ENCODE measurements at places on chromosomes 3 and 15.

- DNase-seq = no peak
These were observed 20.7 kb upstream of the DOCK3 start for GRCh38 chr3:50653937-50654595.

DNA sequence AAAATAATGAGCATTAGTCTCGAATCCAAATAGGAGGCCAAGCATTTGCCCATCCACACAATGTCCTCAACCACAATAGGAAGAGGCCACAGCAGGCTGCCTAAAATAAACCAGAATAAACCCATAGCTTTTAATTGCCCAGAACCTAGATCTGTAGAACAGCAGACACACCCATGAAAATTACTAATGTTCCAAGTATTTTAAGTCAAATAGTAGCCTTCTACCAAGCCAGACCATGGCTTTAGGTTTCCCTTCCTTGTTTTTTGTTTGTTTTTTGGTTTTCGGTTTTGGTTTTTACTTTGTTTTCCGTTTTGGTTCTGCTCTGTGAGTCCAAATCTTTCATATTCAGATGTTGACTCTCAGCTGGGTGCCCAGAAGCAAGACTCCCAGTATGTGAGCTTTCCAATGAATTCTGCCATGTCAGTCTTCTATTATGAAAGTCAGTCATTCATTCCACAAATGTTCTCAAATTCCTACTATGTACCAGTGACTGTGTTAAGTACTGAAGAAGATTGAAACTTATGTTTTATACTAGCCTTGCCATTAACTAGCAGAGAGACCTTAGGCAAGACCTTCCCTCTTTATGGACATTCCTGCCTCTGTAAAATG, 57.8 kb upstream of the BOC start:
- DNase-seq = no peak

GRCh38 chr15:80887148-80887547, 102.5 kb downstream of the MESD start:
- DNase-seq = no peak

GRCh38 chr15:89109238-89109637, 21.0 kb downstream of the ABHD2 start:
- DNase-seq = no peak

DNA sequence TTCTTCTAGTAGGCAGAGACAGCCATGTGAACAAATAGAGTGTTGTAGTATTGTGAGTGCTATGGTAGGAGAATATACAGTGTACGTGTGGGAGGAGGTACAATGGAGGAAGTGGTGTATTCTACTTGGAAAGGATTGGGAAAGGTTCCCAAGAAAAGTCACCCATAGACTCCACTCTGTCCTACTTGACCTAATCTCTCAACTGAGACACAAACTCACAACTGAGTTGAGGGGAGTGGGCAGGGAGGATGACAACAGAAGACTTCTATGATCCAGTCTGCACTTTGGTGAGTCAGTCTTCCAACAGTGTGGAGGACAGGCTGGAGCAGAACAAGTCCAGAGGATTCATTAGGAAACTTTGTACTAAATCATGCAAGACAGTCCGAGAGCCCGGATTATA, 28.8 kb upstream of the AQP9 start:
- DNase-seq = no peak

DNA sequence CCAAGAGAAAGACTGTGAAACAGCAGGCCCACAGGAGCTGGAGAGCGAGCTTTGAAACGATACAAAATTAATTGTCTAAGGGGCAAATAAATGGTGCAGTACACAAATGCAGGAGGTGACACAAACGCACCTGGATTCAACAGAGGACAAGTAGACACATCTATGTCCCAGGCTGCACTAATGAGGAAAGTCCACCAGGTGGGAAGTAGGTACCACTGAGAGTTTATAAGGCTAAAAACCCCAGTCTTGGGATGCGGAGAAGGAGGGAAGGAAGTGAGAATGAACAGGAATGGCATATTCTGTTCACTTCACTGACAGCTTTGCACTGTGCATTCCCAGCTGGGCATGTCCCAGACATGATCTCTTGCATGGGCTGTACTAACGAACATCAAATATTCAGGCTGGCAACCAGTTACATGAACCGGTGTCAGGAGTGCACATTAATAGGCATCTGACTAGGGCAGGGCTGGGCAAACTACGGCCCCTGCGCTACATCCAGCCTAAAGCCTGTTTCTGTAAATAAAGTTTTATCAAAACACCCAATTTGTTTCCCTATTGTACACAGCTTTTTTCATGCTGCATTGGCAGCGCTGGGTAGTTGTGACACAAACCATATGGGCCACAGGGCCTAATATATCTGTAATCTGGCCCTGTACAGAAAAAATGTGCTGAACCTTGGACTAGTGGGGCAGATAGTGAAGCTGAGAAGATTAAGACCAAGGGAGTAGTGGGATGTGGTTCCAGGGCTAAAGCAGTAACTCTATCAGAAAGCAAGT, 107.0 kb downstream of the IGF2BP2 start:
- no peak for DNase-seq

- DNase-seq = no peak
These were observed 24.0 kb downstream of the GPR176 start for GRCh38 chr15:39896101-39896500.

DNA sequence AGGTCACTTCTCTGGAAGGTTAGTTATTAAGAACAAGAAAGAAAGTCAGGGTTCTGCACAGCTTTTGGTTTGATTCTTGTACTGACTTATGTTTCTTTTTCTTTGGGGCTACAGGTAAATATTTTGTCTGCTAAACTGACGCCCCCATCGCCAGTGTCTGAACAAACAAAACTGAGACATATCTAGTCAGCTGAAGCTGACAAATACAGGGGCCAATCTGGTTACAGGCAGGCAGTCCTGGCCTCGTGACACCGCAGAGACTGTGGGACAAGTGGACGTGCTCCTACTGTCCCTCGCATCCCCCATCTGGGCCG, 4.6 kb upstream of the RPL14 start:
- no peak for DNase-seq

- DNase-seq = no peak
These were observed 327.3 kb upstream of the GBE1 start for GRCh38 chr3:82088749-82089148.

DNA sequence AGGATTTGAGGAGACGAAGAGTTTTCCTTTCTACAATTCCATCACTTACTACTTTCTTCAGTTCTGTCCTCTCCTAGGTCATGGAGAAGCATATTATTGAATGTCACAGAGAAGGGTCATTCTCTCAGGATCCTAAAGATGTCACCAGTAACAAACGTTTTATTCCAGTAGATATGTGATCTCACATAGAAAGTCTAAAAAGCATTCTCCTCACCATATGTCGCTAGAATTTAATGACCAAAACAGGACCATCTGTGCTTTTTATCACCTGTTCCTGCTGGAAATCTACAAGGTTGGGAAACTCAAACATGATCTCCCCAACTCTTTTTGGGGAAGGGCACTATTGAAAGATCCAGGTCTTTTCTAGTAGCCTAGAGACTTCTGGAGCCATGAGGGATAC, 24.0 kb upstream of the FRMD5 start:
- no peak for DNase-seq

- no peak for DNase-seq
These were observed 715 bp upstream of the SCAPER start for GRCh38 chr15:76905855-76906254.

- DNase-seq = no peak
These were observed 263.3 kb upstream of the NR2E3 start for GRCh38 chr15:71547011-71547410.

- no peak for DNase-seq
These were observed 213.1 kb downstream of the FGF12 start for GRCh38 chr3:192514081-192514753.

- DNase-seq = no peak
These were observed 69.2 kb downstream of the ABHD5 start for GRCh38 chr3:43759938-43760337.

DNA sequence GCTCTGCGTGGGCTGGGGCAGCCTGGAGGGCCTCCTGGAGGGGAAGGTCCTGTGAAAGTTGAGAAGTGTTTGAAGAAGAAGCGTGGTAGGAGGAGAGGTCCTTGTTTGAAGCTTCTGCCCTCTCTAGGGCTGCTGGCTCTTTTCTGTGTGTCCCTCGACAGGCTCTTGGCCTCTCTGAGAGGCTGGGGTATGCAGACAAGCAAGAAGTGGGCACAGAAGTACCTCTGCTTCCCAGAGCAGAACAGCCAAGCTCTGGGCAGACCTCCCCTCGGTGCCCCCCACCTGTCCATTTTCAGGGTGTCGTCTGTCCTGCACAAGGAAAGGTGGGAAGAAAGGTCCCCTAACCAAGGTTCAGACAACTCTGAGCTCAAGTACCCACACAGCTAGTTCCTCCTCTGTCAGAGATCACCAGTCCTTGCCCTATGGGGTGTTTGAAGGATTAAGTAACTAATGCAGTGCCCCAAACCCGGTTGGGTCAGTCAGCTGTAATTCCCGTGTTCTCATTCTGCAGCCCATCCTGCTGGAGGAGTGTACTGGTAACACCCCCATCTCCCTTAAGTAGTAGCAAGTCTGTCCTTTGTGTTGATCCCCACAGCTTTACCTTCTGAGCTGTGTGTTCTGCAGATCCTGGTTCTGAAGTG, 6.3 kb downstream of the CSK start:
- DNase-seq = no peak

GRCh38 chr3:122533931-122534334, 19.2 kb upstream of the KPNA1 start:
- DNase-seq = no peak

- no peak for DNase-seq
These were observed 2.8 kb upstream of the PAK2 start for GRCh38 chr3:196736670-196737374.

GRCh38 chr3:111936191-111936841, 42.5 kb upstream of the ABHD10 start:
- no peak for DNase-seq

DNA sequence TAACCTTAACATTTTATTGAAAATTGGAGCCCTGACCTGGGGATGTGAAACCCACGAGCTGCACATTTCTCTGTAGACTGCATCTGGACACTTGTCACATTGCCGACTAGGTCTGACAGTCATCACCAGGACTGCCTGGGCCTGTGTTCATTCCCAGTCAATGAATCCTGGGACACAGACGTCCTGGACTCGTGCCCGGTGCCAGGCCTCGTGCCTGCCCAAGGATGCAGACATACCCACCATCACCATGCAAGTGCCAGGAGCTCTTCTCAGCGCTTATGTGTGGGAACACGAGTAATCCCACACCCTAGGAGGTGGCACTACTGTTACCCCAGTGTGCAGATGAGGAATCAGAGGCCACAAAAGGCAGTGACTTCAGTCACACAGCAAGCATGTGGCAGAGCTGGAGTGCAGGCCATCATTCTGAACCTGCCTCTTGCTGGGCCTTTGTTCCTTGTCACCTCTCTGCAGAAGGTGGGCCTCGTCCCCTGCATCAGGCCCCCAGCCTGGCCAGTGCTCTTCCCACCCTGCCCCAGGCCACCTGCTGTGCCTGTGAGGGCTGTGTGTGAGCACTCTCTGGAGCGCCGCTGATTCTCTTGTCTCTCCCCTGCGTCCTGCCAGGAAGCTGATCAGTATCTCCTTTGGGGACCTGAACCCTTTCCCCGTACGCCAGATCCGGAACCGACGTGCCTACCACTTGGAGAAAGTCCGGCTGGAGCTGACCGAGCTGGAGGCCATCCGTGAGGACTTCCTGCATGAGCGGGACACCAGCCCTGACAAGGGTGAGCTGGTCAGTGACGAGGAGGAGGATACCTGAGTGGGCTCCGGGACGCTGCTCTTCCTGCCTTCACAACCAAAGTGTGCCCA, 58.5 kb downstream of the ADAMTS7 start:
- no peak for DNase-seq

GRCh38 chr3:67635257-67635656, 19.2 kb downstream of the SUCLG2 start:
- no peak for DNase-seq

DNA sequence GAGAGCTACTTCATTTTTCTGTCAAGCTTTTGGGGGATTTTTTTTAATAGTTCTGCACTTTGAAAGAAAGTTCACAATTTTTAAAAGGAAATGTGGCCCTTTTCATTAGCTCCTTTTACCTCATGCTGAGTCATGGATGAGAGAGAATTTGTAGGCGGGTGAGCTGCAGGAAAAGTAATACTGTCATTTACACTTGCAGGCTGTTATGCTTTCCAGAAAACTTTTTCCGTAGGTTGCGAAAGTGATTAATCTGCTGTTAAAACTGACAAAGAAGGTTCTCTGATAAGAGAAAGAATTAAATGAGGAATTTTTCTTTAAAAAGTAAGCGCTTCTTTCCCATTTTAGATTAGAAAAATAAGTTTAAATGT, 430.2 kb downstream of the LPP start:
- no peak for DNase-seq

DNA sequence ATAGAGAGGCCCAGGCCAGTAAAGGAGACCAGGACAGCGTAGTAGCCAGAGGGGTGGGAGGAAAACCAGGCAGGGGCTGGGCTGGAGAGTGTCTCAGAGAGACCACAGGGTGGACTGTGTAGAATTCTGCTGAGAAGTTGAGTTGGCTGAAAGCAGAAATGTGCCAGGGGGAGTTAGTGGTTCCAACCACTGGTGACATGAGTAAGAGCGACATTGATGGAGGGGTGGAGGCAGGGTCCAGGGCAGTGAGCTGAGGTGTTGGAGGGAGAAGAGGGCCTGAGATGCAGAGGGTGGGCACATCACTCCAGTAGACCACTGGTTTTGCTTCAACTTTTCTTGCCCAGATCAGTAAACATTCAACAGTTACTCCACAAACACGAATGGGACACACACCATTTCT, 106.5 kb downstream of the ASB7 start:
- DNase-seq = no peak

DNA sequence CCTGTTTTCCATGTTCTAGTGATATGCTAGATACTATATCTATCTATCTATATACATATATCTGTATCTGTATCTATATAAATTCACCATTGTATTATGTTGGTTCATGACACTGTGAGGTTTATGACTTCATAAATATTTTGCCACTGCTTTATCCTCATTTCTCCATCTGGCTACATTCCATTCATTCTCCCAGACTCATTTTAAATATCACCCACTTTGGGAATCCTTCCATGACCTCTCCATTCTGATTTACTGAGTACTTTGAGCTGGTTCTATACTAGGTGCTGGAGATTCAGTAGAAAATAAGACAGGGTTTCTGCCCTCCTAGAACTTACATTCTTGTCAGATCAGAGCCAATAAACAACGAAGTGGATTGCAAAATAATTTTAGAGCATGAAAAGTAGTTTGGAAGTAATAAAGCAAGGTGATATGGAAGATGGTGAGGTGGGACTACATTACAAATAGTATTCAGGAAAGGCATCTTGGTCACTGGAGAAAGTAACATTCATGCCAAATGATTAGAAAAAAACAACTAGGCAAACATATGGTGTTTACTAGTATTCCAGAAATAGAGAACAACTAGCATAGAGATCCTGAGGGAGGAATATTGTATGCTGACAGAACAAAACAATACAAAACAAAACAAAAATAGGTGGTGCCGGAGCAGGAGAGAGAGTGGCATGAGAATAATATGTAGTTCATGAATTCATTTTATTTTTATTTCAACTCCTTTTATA, 11.6 kb upstream of the PLSCR4 start:
- DNase-seq = no peak

DNA sequence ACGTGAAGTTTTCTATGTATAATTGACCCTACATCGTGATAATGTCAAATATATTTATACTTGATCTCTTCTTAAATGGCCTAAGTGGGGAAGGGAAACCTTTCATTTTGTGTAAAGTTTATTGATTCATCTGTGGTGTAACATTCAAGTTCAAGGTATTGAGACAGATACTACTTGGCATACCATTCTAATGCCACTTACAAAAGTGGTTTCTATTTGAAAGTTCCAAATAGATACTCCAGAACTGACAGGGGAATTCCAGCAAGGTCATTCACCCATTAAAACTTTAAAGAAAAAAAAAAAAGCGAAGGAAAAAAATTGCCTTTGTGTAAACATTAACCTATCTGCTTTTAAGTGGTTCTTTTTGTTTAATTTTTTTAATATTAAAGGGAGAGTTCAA, 45.3 kb upstream of the MAP3K13 start:
- no peak for DNase-seq

GRCh38 chr3:149713730-149714654, 38.3 kb downstream of the COMMD2 start:
- DNase-seq = no peak

Measured in activated naive CD4-positive, alpha-beta T cell treated with anti-CD3 and anti-CD28 coated beads, Interleukin-2, amount 10 ng/mL, durations not matched to agents 7 days and 5 days (primary cell).